ENCODE measurements at places on chromosomes 6 and 20.

- DNase-seq = no peak
Observed at GRCh38 chr6:167053895-167054530, 54.8 kb downstream of the CEP43 start.

GRCh38 chr20:59993736-59994430, 35.7 kb downstream of the CDH26 start:
- no peak for DNase-seq

DNA sequence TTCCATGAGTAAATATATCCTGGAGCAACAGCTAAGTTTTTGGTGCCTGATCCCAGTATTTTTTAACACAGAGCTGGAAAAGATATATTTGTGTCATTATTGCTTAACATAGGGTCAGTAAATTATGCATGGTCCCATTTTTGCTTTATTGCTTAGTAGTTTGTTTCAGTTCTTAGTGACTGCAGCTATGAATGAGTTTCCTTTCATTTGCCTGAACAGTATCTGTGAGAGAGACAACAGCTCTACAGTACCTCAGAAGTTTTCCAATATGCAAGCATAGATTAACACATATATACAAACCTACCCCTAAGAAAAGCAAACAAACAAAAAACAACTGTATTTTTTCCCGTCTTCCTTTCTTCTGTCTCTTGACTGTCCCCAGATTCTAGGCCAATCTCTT, 160.3 kb downstream of the MEI4 start:
- no peak for DNase-seq

- no peak for DNase-seq
Observed at GRCh38 chr20:47574616-47575364, 73.1 kb downstream of the NCOA3 start.

DNA sequence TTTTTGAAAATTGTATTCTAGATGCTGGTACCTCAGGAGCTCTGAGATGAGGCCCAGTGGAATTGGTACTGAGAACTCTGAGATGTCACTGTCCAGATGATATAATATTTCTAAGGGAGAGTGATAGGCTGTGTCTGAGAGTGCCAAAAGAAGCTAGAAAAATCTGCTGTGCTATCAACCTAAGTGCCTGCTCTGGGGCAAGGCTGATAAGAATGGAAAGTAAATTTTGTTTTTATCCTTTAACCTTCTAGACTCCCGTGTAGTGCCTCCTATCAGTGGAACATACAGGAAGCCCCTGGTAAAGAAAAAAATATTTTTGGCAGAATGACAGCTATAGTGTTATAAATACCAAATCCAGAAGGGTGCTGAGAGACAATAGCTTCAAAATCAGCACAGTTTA, 348.2 kb downstream of the TFAP2B start:
- no peak for DNase-seq

- DNase-seq = no peak
Observed at GRCh38 chr20:53382263-53382844, 211.3 kb downstream of the ZNF217 start.

- DNase-seq = no peak
Observed at GRCh38 chr6:4510317-4510716, 265.9 kb upstream of the CDYL start.

Measured in AG10803 (cell line).